C1 segment of cervical spinal cord (tissue), 14 donors: ENCODE measurements at places on chromosomes 5 and 9.

GRCh38 chr5:154966874-154967273, 26.0 kb downstream of the MRPL22 start:
- DNase-seq, result no peak

DNA sequence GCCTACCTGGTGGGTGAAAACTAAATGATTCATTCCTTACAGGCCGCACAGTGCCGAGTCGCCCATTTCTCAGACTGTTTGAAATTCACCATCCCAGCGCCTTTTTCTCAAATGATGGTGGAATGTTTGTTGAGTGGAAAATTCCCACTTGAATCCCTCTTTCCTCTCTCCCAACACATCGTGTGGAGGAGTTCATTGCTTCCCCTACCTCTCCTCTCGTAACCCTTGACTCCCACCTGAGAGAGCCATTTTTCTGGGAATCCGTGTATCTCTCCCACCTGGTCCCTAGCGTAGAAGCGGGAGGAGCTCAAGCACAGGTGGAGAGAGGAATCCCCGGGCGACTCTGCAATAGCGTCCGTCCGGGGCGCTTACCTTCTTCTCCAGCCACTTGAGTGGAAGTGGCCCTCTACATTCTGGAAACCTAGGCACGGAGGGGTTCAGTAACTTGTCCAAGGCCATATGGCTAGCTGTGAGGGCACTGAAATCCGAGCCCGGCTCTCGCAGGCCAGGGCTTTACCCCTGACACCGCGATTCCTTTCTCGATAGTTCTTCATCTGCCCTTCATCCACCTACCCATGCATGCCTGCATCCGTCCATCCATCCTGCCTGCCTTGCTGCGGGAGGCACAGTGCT, 683 bp downstream of the OSMR start:
- no peak for DNase-seq

- DNase-seq, result no peak
Measured at GRCh38 chr5:95526871-95527270, 27.9 kb downstream of the SKIC3 start.

DNA sequence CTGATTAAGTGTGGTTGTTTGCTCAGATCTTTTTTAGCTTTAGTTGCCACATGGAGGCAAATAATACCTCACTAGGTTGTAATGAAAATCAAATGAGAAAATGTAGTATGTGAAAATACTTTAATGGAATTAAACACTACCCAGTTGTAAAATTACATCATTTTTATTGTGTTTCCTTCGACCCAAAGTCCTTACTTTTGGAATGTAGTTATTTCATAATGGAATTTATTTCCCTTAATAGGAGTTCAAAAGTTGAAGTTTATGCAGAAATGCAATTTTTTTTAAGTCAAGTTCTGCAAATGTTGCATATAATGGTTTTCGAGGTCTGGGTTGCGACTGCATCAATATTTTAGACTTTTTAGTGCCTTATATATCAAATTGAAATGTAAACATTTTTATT, 31.0 kb downstream of the TNPO1 start:
- no peak for DNase-seq

GRCh38 chr9:121200356-121200755, 1.3 kb downstream of the RAB14 start:
- no peak for DNase-seq

GRCh38 chr5:115271295-115272050, 8.8 kb upstream of the PGGT1B start:
- DNase-seq, result no peak

DNA sequence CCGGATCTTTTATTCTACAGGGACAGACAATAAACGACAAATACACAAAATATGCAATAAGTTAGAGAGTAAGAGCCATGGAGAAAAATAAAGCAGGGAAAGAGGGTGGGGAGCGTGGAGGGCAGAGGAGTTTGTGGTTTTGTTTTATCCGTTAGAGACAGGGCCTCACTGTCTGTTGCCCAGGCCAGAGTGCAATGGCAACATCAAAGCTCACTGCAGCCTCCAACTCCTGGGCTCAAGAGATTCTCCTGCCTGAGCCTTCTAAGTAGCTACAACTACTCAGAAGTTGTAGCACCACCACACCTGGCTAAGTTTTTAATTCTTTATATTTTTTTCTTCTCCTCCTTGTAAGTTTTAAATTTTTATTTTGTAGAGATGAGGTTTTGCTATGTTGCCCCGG, 54.5 kb upstream of the CTNNA1 start:
- DNase-seq, result no peak

DNA sequence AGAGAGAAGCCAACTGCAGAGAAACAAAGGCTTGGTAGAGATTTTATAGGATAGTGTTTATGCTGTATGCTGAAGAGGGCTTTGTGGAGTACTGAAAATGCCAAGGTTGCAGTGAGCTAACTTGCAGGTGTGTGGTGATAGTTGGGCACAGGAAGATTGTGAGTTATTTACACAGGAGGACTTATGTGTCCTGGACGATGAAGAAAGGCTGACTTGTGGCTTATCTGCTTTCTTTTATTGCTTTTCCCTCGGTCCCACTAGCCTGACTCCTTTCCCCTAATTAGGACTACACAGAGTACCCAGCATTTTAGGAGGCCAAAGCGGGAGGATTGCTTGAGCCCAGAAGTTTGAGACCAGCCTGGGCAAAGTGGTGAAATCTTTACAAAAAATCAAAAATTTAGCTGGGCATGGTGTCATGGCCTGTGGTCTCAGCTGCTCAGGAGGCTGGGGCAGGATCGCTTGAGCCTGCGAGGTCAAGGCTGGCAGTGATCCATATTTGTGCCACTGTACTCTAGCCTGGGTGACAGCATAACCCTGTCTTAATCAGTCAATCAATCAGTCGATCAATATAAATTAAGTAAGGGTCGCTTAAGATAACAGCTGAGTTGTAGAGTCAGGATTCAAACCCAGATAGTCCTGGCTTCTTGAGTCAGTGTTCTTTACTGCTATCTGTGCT, 61.9 kb downstream of the UBE2R2 start:
- peak; percentile 1 for DNase-seq

- no peak for DNase-seq
Measured at GRCh38 chr5:29229461-29229860, 1964.0 kb upstream of the CDH6 start.
